ENCODE measurements at places on chromosomes 6 and 20. TPM values are rescaled to one million over a fixed set of nuclear protein-coding genes. Genes with fewer than 3 reads are reported as not detected.

DNA sequence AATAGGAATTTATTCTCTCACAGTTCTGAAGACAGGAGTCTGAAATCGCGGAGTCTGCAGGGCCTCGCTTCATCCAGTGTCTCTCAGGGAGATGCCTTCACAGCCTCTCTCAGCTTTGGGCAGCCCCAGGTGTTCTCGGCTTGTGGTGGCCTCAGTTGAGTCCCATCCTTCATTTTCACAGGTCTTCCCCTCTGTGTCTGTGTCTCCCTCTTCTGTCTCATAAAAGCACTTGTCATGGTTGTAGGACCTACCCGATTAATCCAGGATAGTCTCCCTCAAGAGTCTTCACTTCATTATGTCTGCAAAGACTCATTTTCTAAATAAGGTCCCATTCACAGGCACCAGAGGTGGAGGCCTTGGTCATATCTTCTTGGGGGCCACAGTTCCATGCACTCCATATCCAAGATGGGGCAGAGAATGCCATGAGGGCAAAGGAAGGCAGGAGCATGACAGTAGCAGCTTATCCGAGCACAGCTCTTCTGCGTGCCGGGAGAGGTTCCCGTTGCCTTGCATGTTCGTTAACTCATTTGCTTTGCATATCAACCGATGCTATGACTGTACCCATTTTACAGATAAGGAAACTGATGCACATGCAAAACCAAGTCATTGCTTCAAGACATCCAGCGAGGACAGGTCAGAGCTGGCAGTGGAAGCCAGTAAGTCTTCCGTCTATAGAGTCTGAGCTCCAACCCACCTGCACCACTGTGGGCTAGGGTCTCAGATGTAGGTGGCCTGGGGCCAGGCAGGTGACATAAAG is 363.8 kb upstream of the SULF2 start:
- no peak for DNase-seq

DNA sequence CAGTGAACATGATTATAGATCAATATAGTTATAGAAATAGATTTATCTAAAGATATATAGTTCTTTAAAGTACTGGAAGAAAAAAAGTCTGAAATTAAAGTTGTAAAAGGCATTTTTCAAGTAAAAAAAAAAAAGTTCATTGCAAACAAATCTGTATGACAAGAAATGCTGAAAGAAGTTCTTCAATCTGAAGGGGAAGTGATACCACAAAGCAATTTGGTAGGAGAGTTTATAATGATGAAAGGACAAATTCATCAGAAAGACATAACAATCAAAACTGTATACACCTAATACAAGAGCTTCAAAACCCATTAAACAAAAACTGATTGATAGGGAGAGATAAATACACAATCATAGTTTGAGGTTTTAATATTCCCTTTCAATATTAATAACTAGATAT is 14.1 kb downstream of the HUS1B start:
- no peak for DNase-seq

- no peak for DNase-seq
Measured at GRCh38 chr20:29452186-29452585, 1805.3 kb upstream of the DEFB115 start.

GRCh38 chr20:24501764-24502556 is 32.5 kb downstream of the SYNDIG1 start:
- no peak for DNase-seq

GRCh38 chr6:131914234-131914633 is 36.9 kb downstream of the CCN2 start:
- DNase-seq, result no peak

- DNase-seq, result no peak
Measured at GRCh38 chr20:44601801-44602204, 19.4 kb downstream of the PKIG start.

- DNase-seq, result no peak
Measured at GRCh38 chr20:20823476-20823881, 111.0 kb upstream of the RALGAPA2 start.

- no peak for DNase-seq
Measured at GRCh38 chr20:63234693-63235398, 859 bp upstream of the BIRC7 start.

DNA sequence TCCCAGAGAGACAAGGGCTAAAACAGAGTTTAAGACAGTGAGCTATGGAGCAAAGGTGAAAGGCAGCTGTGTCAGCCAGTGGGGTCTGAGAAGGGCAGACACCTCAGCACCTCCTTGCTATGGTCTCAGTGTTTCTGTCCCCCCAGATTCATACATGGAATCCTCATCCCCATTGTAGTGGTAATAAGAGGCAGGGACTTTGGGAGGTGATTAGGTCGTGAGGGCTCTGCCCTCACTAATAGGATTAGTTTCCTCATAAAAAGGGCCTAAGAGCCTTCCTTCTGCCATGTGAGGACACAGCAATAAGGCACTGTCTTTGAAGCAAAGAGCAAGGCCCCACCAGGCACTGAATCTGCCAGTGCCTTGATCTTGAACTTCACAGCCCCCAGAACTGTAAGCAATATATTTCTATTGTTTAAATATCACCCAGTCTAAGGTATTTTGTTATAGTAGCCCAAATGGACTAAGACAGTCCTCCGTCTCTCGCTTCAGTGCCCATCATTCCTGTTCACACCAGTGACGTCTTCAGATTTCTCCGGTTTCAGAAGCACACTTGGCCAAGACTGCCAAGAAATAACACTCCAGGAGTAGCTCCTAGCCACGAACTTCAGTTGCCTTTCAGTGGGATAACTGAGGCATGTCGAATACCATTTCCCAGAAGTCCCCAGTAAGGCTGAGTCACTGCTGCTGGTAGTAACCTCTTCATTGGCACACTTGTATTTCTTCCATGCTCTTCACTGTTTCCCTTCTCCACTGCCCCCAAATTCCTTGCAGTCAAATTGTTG is 32.8 kb downstream of the SLC13A3 start:
- DNase-seq, result no peak

GRCh38 chr6:158849899-158850806 is 31.0 kb upstream of the EZR start:
- no peak for DNase-seq

DNA sequence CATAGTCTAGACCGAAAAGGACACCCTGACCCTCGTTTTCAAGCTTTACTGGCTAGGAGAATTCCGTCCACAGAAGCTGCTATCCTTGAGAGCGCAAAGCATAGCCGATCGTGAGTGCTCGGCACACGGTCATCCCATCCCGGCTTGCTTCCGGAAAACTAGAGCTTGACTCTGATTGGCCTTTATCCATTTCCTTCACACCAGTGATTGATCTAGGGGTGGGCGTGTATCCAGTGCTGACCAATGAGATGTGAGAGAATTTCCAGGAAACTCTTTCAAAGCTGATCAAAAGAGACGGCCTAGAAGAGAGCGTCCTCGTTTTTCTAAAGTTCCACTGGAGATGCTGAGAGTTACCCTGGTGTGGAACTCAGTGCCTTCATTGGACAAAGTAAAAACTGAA is 41.0 kb upstream of the NFATC2 start:
- DNase-seq, result no peak

DNA sequence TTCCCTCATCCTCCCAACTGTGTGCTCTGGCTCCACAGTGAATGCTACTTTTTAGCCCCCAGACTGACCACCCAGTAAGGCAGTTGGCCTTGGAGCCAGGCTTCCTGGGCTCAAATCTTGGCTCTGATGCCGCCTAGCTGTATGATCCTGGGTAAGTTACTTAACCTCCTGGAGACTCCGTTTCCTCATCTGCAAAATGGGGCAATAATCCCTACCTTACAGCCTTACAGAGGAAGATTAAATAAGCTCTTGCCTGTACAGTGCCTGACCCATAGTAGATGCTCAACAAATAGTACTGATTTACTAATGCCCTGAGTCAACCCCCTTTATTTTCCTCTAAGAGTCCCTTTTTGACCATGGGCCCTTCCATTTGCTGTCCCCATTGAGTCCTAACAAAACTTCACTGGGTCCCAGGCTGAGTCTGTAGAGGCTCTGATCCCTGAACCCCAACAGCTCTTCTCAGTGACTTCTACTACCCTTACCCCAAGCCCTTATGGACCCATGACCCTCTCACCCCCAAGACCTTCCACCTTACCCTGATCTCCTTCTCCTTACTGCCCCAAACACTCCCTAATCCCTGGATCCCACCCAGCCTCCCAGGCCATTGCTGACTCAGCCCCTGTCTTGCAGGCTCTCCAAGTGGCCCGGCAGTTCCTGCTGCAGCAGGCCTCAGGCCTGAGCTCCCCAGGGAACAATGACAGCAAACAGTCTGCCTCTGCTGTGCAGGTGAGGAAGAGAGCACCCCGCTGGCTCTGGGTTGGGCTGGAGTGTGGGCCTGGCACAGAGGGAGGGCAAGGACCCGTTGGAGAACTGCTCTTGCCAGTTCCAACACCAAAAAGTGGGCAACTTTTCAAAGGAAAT is 31.4 kb downstream of the FOXP4 start:
- no peak for DNase-seq

GRCh38 chr6:13478525-13478966 is 8.9 kb downstream of the GFOD1 start:
- DNase-seq, result no peak

DNA sequence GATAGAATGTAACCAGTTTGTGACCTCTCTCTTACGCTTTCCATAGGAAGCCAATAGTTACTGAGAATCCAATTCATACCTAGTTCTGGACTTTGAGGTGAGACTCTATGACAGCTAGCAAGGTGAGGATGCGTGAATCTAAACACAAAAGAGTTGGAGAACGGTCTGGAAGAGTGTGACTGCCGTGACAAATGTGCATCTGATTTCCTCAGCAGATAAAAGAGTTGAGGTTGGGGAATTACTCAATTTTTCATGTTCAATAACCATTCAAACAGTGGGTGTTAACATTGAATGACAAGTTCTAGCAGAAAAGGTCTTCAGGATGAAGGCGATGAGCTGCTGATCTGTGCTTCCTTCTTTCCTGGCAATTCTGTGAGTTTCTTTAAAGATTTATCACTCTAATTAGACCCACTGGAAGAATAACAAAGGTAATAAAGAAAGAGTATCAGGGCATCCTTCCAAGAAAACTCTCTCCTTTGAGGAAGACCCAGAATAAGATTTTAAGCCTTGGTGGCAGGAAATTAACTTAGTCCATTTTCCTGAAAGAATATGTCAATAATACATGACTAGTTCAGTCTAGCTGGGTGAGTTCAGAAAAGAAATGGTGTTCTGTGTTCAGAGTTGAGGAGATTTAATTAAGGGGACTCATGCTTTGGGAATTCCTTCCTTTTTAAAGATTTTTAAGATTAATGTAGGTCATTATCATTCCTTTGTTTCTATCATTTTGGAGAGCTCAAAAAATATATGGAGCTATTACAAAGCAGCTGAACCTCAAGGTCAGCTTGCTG is 24.5 kb downstream of the KIF3B start:
- no peak for DNase-seq

DNA sequence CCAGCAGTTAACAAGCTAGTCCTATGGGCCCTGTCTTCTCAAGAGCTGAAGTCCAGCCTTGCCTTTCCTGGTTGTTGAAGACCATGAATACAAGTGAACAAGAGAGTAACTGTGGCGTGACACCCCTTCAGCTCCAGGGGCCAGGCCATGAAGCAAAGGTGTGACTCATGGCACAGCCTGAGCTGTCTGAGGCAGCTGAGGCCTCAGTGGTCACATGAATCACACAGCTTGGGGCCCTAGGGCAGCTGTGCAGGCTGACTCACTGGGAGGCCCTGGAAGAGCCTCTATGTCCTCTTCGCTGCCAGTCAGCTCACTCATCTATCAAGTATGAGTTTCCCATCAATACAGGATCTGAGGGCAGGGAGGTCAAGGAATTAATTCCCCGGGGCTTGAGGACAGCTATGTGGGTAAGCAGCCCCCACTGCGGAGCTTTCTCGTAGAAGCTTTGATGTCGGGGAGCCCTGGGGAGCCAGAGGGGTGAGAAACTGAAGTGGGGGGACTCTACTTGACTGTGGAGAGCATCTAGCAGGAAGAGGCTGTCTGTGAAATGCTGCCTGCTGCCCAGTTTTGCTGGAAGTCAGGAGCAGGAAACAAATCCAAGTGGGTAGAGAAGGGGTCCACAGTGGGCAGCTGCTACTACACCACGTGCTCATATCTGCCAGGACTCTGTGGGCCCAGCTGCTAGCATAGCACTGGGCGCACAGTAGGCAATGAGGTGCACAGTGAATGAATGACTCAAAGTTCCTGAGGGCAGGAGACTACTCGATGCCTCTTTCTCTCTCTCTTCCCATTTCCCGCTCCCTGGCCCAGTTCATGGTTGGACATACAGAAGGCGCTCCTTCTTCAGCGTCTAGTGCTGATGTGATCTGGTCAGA is 13.7 kb upstream of the FAM83C start:
- no peak for DNase-seq

DNA sequence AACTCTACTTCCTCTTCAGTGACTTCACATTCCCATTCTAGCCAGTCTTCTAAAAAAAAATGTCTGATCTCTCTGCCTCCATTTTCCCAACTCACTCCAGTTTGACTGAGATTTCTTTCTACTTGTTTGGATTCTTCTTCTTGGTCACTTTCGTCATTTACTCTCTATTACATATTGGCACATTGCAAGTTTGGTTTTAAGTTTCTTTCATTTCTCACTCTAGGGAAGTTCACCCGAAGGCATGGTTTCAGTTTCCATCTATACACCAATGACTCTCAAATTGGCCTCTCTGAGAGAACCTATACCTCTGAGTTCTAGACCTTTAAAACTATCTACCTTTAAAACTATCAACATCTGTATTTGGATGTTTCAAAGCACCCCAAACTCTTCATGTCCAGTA is 51.3 kb downstream of the CD109 start:
- no peak for DNase-seq

The SLC17A1 gene
- not detected for total RNA-seq

The NKAIN2 gene
- total RNA-seq, result not detected

The SLC22A2 gene
- total RNA-seq, result not detected

The PRL gene
- not detected for total RNA-seq

The ANKRD66 gene
- not detected for total RNA-seq

The FGD2 gene
- 2.6 TPM for total RNA-seq
